ENCODE measurements at places on chromosomes 3 and 15. TPM values are rescaled to one million over a fixed set of nuclear protein-coding genes. Genes with fewer than 3 reads are reported as not detected.

ITGA11 gene
- 2.8 TPM for total RNA-seq

GDPGP1 gene
- 3.0 TPM for total RNA-seq

MYO5C gene
- under 0.01 TPM for total RNA-seq

GOLGA8M gene
- 2.5 TPM for total RNA-seq

GOLGA6D gene
- not detected for total RNA-seq

KBTBD8 gene
- total RNA-seq, result 4.0 TPM

FGD5 gene
- 0.37 TPM for total RNA-seq

GPR62 gene
- 0.12 TPM for total RNA-seq

CACNA2D3 gene
- total RNA-seq, result not detected

SEMA3F gene
- 0.55 TPM for total RNA-seq

Measured in uterine smooth muscle cell (primary cell).